NCI-H187 treated with DMSO at 0.1 percent for 48 hours (cell line): ENCODE measurements at places on chromosomes 16 and 17.

- DNase-seq = no peak
Measured at GRCh38 chr17:30290696-30291542, 825 bp downstream of the BLMH start.

DNA sequence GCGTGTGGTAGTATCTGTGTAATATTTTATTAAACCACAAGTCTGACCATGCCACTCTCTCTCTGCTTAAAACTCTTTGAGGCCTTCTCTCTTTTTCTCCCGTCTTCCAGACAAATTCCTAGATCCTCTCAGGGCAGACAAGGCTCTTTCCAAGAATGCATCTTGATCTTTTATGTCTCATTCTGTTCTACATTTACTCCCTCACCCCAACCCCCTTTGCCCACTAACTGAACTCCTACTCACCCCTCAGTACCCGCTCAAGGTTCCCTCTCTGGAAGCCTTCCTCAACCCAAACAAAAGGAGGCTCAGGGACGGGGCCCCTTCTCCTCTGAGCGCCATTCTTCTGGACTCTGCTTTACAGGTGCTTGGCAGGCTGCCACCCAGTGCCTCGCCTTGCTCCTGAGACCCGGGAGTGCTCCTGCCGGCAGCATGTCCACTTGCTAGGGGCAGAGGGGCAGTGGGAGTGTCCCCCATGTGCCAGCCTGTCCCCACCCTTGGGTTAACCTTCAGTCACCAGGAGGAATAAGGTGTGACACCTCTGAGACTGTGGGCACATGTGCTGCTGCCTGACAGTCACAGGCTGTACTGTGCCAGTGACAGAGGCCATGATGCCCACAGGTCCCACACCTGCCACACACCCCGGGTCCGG, 9.2 kb downstream of the SLC13A2 start:
- DNase-seq = no peak

DNA sequence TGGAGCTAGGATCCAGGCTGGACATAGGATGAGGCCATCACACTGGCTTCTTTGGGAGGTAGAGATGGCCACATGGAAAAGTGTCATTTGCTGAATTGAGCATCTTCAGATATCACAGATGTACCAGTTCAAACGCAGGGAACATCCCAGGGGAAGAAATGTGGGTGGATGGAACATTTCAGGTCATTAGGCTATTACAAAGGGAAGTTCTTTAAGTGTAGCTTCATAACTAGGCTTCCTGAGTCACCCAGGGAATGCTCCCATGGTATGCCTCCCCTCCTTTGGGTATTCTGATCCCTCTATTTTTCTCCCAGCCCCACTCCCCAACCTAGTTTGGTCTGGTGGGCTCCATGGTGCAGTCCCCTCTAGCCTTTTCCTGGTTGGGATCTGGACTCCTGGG, 69.8 kb upstream of the IRX3 start:
- DNase-seq = no peak

GRCh38 chr16:25093208-25094061, 18.1 kb upstream of the LCMT1 start:
- no peak for DNase-seq

DNA sequence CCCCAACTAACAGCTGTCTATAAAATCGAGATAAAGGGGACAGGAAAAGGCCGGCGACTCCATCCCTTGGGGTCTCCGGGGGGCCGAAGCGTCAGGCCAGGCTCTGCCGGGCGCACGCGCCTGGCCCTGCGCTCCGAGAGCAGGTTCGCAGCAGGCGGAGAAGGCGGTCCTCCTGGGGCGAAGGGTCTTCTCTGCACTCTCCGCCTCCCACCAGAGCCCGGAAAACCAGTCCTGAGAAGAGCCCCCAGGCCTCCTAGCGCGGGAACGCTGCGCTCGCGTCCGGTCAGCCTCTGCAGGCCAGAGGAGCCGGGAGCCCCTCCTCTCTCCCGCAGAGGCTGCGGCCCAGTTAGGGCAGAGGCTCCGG, 5.1 kb downstream of the FOXF1 start:
- DNase-seq = no peak

DNA sequence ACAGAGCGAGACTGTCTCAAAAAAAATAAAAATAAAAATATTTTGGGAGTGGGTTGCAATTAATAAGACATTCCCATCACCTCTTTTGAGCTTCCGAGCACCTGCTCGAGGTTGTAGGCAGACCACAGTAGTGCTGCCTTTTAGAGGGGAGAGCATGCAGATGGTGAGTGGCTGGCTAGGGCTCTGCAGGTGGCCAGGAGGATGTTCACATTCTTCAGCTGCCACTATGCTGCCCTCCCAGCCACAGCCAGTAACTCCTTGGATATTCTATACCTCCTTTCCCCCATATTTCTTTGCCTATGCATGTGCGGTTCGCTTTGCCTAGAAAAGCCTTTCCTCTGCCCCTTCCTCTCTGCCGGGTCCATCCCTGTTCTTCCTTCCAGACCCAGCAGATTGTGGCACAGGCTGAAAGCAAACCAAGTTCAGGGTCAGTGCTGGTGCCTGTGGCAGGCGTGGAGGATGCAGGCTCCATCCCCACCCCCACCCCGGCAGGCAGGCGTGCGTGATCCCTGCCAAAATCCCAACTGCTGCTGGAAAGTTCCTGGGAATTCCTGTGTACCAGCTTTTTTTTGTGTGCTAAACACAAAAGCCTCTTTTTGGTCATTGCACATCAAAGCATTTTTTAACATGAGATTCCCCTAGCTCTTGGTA, 33.8 kb upstream of the CMIP start:
- no peak for DNase-seq

- DNase-seq = no peak
Measured at GRCh38 chr16:88570691-88571092, 489 bp downstream of the ZC3H18 start.
